DMS53 (cell line): ENCODE measurements at places on chromosomes 7 and 10.

DNA sequence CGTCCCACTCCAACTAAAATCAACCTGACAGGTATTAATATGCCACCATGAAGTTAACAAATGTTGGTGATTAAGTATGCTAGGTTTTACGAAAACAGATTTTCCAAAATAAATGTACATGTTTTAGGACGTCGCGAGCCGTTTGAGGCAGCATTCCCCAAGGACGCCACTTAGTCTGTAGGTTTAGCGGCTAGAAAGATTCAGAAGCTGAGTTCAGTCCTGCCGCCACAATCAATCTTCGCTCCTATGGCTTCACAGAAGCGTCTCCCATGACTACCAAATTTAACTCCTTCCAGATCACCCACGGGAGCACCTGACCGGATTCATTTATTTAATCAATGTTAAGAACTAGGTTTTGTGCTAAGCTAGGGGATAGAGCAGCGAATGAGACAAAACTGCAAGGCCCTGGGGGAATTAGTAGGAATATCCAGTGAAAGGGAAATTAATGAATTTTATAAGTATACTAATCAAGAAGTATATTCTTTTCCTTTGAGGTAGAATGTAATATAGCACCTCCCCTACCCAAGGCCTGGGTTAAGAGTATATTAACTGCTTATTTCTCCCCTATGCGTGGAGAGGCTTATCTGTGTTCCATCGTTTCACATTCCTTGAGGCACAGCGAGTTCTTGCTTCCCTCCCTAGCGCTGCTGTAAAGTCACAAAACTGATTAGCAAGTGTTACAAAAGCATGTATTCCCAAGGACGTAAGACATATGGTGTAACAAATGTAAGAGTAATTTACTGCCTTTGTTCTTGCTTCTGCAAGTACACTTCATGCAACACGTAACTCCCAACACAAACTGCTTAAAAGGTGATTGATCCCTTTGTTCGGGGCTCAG lies 994 bp upstream of the CYP51A1 start:
- peak; percentile 77 for DNase-seq

DNA sequence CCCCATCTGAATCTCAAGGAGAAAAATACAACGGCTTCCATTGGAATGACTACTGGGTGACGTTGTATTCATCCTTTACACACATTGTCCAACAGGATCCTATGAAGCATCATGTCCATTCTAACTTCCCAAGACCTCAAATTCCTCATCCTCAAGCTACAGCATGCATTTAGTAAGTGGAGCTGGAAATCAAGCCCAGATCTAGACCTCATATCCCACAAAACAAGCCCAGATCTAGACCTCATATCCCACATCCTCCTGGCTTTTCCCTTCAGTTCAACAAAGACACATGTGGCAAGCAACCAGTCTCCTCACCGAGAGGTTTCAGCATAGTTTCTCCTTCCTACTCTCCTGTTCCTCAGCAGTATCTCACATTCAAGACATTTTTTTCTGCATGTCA lies 12.2 kb downstream of the IGF2BP3 start:
- no peak for DNase-seq

GRCh38 chr10:102497545-102497944 lies 5.0 kb downstream of the ACTR1A start:
- no peak for DNase-seq

DNA sequence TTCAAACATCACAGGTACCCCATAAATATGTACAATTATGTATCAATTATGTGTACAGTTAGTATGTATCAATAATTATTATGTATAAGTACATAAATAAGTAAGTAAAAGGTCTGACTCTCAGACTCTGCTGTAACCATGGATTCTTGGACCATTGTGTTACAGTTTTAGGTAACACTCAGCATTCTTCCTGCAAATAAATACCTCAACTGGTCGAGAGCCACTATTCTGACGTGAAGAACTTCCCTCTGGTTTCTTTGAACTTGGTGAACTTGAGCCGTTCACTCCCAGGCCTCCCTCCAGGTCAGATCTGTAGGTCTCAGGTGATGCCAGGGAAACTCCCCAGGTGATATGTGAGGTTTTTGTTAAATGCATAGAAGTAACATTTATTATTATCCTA lies 191.8 kb upstream of the PLXNA4 start:
- no peak for DNase-seq

- peak; percentile 27 for DNase-seq
Observed at GRCh38 chr7:32048970-32049491, 21.2 kb downstream of the PDE1C start.

- DNase-seq = peak; percentile 86
Observed at GRCh38 chr7:37016064-37016878, 292.0 kb upstream of the AOAH start.

- DNase-seq = peak; percentile 98
Observed at GRCh38 chr7:101232141-101232850, 5.3 kb downstream of the CLDN15 start.

- DNase-seq = no peak
Observed at GRCh38 chr10:86712317-86712707, 44.0 kb downstream of the LDB3 start.

GRCh38 chr10:37732685-37733084 lies 124.7 kb downstream of the ZNF248 start:
- no peak for DNase-seq

DNA sequence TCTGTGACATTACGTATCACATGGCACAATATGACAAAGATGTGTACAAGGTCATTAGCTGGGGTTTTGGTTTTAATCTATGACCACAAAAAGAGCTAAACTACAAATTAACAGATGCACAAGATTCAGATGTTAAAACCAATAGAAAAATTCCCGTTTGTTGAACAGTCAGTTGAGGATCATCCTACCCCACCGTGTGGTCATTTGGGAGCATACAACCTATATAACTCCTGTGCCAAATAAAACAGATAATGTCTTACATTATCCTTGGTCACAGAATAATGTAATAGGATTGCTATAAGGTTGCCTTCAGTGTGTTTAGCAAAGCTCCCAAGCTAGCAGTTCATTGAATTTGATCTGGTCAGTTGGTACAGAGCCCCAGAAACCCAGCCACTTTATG lies 28.2 kb downstream of the ASNS start:
- DNase-seq = peak; percentile 49

DNA sequence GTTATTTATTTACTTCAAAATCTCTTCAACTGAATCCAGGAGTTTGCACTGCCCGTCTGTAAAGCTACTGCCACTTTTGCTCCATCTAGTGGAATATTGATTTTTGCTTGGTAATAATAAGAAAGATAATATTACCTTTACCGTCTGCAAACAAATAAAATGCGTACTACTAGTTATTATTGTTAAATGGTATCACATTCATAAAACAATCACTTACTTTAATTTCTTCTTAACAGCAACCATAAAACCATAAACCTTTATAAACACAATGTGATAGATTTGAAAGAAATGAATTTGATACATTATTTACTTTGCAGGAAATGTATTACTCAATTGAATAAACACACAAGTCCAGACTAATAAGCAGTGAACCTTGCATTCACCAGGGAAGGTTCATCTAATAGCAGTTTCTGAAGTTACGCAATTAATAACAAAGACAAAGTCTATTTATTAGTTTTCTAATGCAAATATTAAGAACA lies 6.4 kb downstream of the AGMO start:
- peak; percentile 64 for DNase-seq

- DNase-seq = no peak
Observed at GRCh38 chr10:132845780-132846595, 60.0 kb upstream of the NKX6-2 start.

GRCh38 chr10:70584909-70585544 lies 17.5 kb downstream of the PRF1 start:
- peak; percentile 69 for DNase-seq

GRCh38 chr10:126351021-126351420 lies 37.3 kb downstream of the ADAM12 start:
- DNase-seq = no peak

DNA sequence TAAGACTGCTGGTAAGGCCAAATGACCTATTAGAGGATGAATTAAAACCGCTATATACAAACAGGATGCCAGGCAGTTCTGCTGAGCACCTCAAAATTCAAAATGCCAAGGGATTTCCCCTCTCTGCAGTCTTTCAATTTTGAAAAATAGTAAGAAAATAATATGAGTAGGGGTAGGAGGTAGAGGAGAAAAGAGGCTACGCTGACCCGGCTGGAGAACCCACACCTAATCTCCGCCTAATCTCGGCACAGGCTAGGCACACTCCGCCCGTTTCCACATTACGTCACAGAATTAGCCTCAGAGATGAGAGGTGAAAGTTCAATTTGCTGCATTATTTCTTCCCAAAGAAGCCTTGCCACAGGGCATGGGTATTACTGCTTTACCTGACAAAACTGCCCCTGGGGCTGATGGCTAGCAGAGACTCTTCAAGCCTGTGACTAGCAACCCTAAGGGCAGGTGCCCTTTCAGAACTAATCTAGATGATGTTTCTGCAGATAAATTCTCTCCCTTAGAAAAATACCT lies 21.3 kb upstream of the SPOCK2 start:
- no peak for DNase-seq

DNA sequence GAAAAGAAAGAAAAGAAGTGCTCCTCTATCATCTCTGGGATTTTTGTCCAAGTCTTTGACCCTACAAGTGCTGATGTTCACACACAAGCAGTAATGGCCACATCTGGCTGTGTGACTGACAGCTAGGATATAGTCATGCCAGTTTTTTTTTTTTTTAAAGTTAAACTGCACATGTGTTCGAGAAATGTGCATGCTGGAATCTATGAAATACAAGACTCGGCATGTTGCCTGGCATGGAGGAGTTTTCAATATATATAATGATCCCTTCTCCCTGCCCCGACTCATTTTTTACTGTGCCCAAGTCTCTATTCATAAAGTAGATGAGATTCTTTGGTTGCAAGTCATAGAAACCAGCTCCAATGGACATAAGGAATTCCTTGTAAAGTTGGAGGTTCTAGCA lies 60.4 kb upstream of the FGFR2 start:
- no peak for DNase-seq

GRCh38 chr7:21041252-21041651 lies 254.6 kb upstream of the SP8 start:
- DNase-seq = no peak

- peak; percentile 39 for DNase-seq
Observed at GRCh38 chr7:115662120-115662519, 368.4 kb downstream of the TFEC start.

- no peak for DNase-seq
Observed at GRCh38 chr10:65350611-65351010, 1575.2 kb upstream of the LRRTM3 start.

DNA sequence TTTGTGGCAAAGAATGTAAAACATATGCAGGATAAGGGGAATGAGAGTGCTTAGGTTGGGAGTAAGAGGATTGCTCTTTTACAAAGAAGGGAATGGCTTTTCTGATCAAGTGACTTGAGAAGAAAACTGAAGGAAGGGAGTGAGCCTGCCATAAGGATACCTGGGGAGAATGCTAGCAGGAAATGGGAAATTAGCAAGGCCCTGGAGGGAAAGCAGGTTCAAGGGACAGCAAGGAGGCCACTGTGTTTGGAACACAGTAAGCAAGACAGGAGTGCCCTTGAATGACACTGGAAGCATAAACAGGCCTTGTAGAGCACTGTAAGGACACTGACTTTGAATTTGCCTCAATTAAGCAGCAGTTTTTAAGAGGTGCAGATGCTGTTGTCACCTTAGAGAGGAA lies 1069.9 kb downstream of the DNAJB9 start:
- no peak for DNase-seq

DNA sequence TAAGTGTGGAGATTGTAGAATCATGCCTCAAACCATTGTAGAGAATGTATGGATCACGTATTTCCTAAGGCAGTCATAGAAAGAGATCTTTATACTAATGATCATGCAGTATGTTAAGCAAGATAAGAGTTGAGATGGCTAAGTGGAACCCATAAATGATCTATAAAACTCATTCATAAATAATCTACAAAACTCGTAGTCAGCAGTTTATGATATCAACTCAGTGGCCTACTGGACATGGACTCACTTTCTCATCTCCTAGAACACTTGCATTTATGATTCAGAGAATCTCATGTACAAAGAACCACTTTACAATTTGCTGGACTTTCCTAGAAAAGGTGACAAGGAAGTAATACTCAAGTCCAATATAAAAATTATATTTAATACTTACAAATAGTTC lies 339.6 kb downstream of the PCLO start:
- no peak for DNase-seq

DNA sequence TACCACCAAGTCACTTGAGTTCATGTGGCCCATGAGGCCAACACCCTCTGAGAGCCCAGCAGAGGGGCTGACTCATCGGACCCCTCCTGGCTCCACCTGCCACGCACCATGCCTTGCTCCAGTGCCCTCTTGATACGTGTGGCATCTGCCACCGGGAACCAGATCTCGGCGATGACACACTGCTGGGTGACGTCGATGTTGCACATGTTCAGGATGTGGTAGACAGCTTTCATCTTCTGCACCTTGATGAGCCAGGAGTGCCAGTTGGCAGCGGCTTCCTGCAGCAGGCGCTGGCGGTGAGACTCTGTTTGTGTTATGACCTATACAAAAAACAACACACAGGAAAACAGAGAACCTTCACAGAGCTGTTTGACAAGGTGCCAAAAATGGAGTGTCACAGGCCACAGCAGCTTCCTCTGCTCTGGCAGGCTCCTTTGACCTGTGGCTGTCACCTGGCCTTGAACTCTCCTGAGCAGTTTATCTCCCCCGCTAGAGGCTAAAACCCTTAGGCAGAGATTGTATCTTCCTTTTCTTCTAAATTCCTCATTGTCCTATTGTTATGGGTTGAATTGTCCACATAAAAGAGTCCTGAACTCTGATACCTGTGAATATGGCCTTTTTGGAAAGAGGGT lies 45.2 kb upstream of the TMEM213 start:
- DNase-seq = peak; percentile 100

GRCh38 chr7:36395171-36395894 lies 5.7 kb downstream of the ANLN start:
- no peak for DNase-seq

- no peak for DNase-seq
Observed at GRCh38 chr7:101066833-101067177, 18.5 kb upstream of the TRIM56 start.

- DNase-seq = no peak
Observed at GRCh38 chr10:133328358-133329343, 8.0 kb downstream of the CALY start.

DNA sequence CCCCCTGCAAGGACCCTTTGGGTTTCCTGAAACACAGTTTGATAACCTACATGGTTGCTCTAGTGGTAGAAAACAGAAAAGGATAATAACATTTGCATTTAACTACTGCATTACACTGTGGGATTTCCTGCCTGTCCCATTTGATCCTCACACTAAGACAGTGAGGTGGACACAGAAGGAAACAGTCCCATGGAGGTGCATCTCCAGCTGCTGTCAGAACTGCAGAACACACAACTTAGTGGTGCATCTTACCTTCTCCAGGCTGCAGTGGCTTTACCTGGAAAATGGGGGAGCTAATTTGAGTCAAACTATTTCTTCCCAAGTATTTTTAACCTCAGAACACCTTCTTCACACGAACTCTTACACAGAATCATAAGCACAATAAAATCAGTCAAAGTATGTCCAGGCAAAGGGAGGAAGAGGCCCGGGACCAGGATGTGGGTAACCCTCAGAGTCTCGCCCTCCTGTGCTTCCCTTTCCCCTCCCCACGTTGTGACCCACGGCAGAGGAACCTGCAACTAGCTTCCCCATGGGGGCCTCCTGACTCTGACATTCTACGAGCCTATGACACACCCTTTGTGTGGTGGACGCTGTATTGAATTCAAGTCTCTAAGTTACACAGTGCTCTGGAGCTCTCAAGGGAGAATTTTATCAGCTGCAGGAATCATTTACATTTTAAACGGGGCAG lies 33.7 kb downstream of the SCRN1 start:
- DNase-seq = no peak
